Right ventricle myocardium inferior (tissue), 1 donor: ENCODE measurements at places on chromosomes 13 and 19. TPM values are rescaled to one million over a fixed set of nuclear protein-coding genes. Genes with fewer than 3 reads are reported as not detected.

DNA sequence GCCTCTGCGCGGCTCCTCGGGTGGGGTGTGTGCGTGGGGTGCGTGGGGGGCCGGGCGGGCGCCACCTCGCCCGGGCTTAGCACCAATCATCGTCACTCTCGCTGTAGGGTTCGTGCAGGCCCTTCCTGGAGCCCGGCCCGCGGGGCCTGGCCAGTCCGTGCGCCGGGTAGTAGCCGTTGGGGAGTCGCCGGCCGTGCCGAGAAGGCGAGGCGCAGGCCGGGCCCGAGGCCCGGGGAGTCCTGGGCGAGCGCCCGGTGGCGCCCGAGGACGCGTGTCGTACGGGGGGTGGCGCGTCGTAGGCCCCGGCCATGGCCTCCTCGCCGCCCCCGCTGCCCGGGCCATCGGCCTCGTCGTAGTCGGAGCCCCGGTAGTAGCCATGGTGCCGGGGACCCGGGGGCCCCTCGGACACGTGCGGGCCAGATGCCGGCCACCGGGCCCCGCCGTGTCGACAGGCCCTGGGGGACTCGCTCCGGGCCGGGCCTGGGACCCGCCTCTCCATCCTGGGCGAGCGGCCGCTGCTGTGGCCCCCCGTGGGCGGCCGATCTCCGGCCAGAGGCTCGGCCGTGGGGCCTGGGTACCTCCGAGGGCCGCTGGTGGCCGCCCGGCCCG, 57.1 kb downstream of the IER2 start:
- DNase-seq, result peak; percentile 78

DNA sequence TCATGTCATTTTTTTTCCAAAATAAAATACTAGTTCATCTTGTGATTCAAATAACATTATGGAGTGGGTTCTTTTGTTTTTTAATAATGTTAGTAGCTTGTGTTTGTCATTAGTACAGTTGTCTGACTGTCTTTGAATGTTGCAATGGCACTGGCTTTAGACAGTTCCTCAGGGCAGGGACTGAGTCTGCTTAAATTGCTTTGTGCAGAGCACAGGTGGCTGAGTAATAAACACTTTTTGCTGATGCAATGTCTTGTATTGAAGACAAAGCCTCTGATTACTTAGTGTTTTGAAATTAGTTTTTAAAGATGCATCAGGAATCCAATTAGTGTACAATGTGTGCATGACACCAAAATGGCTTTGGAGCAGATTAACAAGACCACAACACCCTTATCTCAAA, 88.7 kb upstream of the PCDH9 start:
- no peak for DNase-seq

- no peak for DNase-seq
These were observed 808 bp downstream of the SLITRK5 start for GRCh38 chr13:87671753-87672605.

- peak; percentile 89 for DNase-seq
These were observed 437 bp downstream of the SMARCA4 start for GRCh38 chr19:10961073-10961860.

DNA sequence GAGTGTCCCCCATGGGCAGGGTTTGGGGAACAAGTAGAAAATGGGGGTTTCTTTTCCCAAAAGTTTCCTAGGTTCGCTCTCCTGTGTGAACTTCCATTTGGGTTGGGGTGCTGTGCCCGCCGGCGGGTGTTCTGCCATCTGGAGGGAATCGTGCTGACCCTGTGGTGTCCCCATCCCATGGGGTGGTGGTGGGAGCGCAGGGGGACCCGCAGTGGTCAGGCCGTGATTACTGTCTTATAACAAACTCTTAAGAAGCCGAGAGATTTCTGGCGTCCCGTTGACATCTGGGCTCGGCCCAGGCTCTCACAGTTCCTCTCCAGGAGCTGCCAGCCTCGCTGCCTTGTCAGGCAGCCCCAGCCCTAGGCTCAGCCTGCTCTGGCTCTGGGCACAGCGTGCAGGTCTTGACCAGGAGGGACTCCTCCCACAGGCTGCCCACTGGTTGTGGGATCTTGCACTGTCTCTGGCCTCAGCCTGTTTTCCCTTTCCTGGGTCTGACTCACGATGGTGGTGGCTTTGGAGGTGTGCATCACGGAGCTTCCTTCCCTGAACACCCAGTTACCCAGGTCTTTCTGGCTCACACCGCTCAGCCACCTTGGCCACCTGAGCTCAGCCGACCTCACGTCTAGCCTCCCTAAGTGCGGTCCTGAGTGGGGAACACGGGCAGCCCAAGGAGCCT, 34.5 kb downstream of the PLEKHJ1 start:
- DNase-seq, result no peak

DNA sequence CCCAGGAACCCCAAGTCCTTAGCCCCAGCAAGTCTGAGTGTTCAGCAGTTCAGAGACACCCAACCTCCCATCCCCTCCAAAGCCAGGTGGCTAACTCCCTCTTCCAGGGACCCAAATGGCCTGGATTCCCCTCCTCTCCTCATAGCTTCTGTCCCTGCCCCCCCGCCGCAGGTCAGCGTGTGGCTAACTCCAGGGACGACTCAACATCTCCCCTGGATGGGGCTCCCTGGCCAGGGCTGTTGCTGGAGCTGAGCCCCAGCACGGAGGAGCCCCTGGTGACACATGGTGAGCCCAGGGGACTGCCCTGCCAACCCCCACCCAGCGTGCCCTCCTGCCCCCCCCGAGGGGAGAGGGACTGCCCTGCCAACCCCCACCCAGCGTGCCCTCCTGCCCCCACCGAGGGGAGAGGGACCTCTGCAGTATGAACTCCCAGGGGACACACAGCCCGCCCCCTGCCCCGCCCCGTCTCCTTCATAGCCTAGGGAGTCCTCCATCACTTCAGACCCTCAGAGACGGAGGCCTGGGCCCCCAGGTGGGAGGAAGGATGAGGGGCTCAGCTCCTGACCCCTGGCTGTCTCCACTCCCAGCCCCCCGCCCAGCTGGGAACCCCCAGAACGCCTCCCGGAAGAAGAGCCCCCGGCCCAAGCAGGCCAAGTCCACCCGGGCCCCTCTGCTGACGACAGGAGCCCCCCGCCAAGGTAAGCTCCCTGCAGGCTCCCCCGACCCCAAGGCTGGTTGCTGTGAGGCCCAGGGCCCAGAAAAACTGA, 1.7 kb downstream of the SSC5D start:
- peak; percentile 55 for DNase-seq

- no peak for DNase-seq
These were observed 355.9 kb downstream of the KLF12 start for GRCh38 chr13:73778242-73778864.

GRCh38 chr13:77507931-77508776, 27.4 kb upstream of the SCEL start:
- no peak for DNase-seq

GRCh38 chr19:40599331-40599901, 1.8 kb upstream of the LTBP4 start:
- peak; percentile 57 for DNase-seq

GRCh38 chr19:22137791-22138190, 59.0 kb downstream of the ZNF676 start:
- no peak for DNase-seq

GRCh38 chr19:28475525-28475924, 737.4 kb downstream of the UQCRFS1 start:
- no peak for DNase-seq

DNA sequence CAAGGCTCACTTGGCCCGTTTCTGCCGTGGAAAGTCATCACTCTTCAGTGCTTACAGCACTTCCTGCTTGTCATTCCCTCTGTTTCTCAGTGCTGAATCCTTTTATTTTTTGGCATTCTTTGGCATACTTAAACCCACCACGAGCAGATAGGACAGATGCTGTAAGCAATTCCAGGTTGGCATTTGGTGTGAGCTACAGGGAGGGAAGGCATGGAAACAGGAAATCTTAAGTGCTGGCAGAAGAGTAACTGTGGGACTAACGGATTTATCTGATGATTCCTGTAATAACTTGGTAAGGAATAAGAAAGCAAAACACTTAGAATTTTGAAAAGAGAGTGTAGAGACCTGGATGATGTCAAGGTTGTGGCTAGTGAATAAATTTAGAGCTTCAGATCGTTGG, 273.4 kb downstream of the GPC6 start:
- no peak for DNase-seq

DNA sequence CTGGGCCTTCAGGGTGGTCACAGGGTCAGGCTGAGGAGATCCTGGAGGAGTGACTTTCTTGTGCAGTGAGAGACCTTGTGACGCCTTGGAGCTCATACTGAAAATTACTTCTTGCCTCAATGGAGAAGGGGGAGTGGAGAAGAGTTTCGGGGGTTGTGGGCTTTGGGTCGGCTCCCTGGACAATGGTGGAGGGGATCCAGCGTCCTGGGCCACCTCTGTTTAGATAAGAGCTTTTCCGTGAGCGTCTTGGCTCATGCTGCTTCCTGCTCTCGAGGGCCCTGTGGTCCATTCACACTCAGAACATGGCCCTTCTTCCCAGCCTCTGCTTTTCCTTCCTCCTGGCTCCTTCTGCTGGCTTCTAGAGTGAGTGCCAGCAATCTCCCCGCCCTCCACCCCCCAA, 81.9 kb downstream of the FLT1 start:
- no peak for DNase-seq

DNA sequence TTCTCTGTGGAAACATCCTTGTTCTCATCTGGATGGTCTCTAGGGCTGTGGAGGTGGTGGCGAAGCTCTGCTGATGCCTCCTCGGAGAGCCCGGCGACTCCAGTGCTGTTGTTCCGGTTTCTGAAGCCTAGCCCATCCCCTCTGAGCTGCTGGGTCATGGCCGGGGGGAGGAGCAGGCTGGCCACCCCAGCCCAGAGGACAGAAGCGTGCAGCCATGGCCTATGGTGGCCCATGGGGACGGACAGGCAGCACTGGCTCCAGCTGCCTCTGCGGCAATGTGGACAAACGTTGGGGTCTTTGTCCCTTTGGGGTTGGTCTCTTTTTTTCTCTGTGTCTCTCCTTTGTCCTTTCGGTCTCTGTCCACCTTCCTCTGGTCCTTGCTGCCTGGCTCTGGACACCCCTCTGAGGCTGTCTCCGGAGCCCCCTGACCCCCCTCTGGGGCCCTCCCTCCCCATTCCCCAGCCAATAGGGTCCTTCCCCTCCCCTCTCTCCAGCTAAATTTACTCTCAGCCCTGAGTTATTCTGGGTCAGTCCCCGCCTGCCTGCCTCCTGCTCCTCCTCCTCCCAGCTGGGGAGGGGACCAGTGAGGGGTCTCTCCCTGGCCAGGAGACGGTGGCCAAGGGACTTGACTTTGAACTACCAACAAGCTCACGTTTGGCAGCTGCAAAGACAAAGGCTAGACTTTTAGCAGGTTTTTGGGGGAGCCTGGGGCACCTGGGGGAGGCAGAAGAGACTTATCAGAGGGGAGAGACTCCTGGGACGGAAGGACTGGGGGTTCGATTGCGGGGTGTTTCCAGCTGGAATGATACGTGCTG, at the start of gene HRC:
Gene HRC (minus strand): TSS at position 392 of the 815 bp plus-strand sequence. CDS start 159 bp downstream, at position 233.
- peak; percentile 83 for DNase-seq

DNA sequence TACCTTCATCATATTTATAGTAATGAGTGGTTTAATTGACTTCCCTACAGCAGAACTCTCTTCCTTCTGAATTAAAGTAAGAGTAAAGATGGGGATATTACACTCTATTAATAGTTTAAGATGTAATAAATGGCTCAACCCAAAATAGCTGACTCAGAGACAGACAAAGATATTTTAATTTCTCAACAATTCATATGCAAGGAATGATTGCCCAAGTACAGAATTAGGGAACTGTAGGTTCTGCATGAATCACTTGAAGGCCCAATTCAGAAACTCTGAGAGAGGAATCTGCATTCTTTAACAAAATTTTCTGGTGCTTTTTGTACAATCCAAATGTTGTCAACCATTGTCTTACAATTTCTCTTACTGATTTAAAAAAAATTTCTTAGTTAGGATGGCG, 42.9 kb upstream of the PCDH9 start:
- DNase-seq, result no peak

GRCh38 chr13:28406733-28407266, 88.1 kb downstream of the FLT1 start:
- no peak for DNase-seq

GRCh38 chr13:92265408-92265807, 867.0 kb downstream of the GPC5 start:
- no peak for DNase-seq

DNA sequence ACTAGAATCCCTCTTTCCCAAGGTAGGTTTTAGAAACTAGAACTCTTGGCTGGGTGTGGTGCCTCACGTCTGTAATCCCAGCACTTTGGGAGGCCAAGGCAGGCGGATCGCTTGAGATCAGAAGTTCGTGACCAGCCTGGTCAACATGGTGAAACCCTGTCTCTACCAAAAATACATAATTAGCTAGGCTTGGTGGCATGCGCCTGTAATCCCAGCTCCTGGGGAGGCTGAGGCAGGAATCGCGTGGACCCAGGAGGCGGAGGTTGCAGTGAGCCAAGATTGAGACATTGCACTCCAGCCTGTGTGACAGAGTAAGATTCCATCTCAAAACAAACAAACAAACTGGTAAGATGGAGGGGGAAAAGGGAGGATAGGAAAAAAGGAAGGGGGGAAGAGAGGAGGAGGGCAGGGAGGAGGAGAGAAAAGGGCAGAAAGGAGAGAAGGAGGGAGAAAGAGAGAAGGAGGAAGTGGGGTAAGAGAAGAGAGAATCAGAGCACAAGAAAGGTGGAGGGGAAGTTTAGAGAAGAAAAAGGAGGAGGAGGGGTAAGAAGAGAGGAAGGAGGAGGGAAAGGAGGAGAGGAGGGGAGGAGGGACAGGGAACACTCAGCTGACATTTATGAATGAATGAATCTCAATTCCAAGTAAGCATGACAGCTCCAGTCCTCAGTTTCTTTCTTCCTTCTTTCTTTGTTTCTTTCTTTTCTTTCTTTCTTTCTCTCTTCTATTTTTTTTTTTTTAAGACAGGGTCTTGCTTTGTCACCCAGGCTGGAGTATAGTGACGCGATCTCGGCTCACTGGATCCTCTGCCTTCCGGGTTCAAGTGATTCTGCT, 2.6 kb upstream of the SLC27A1 start:
- no peak for DNase-seq

DNA sequence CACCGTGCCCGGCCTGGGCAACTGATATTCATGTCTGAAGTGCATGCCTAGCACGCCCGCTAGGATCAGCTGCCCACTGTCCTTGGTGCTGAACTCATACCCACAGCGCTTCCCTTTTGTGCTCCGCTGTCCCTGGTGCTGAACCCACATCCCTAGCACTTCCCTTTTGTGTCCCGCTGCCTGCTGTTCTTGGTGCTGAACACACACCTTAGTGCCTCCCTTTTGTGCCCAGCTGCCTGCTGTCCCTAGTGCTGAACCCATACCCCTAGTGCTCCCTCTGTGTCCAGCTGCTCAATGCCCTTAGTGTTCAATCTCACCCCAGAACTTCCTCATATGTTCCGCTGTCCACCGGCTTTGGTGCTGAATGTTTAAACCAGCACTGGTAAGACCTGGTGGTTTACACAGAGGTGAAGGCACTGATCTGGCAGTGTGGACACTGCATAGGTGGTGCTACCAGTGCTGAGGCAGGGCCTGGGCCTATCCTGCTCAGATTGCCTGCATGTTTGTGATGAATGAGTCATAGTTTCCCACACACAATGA, 26.3 kb upstream of the SIGLEC11 start:
- peak; percentile 89 for DNase-seq

Gene APOC4
- total RNA-seq, result not detected

Gene C1QTNF9
- total RNA-seq, result 4.5 TPM

Gene IFNL1
- total RNA-seq, result not detected

Gene DACH1
- 4.7 TPM for total RNA-seq

Gene ABCA7
- total RNA-seq, result 7.7 TPM

Gene ZBTB32
- not detected for total RNA-seq

Gene GJA3
- total RNA-seq, result 17.9 TPM

Gene IL27RA
- 5.6 TPM for total RNA-seq

Gene JAK3
- 1.9 TPM for total RNA-seq

Gene PDX1
- total RNA-seq, result not detected

Gene ZNF93
- total RNA-seq, result 1.7 TPM

Gene CGB2
- not detected for total RNA-seq

Gene HCN2
- total RNA-seq, result 4.5 TPM

Gene CYP2F1
- not detected for total RNA-seq

Gene SCN1B
- 44.3 TPM for total RNA-seq

Gene SPATA13
- 9.9 TPM for total RNA-seq

Gene ATF5
- 10.4 TPM for total RNA-seq

Gene KLHL1
- not detected for total RNA-seq
